ENCODE measurements at places on chromosomes 6 and 20.
A peak's percentile ranks its signal among the peaks of the same experiment; 100 is the strongest.

GRCh38 chr6:11108726-11109125 lies 2.8 kb downstream of the ERVFRD-1 start:
- no peak for DNase-seq

- no peak for DNase-seq
These were observed 10.4 kb downstream of the TFAP2B start for GRCh38 chr6:50829049-50829448.

- no peak for DNase-seq
These were observed 3.2 kb downstream of the BACH2 start for GRCh38 chr6:90293319-90293953.

- DNase-seq = no peak
These were observed 58.6 kb downstream of the RPS12 start for GRCh38 chr6:132872923-132873322.

- no peak for DNase-seq
These were observed 19.1 kb downstream of the GABRR2 start for GRCh38 chr6:89295981-89296380.

DNA sequence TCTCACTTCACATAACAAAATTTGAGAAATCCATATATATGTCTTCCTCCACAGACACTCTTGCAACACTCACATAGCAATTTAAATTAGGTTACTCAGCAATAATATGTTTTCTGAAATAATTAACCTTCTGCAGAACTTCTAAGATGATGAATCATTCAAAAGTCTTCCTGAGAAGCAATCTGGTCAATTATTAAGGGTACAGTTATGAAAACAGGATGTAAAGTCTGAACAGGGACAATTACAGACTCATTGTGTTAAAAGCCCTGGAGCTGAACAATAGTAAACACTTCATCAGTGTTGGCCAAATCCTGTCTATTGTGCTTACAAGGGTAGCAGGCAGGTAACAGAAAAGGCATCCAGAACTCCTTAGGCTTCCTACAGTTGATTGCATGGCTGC lies 75.4 kb downstream of the FILIP1 start:
- no peak for DNase-seq

DNA sequence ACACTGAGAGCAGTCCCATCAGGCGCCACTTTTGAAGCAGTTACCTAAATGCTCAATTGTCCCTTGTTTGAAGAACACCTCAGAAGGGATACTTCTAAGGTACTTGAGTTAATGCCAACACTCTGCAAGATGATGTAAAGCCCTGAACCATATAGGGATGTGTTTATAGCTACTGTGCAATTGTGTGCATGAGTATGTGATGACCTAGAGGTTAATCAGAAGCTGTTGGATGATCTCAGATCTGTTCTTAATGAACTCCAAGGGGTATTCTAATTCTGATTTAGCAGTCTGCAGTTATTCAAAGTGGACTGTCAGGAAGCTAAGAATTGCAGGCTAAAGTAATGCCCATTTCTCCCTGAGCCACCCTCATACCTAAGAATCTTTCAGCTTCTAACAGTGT lies 158.3 kb downstream of the TMEM242 start:
- DNase-seq = no peak

DNA sequence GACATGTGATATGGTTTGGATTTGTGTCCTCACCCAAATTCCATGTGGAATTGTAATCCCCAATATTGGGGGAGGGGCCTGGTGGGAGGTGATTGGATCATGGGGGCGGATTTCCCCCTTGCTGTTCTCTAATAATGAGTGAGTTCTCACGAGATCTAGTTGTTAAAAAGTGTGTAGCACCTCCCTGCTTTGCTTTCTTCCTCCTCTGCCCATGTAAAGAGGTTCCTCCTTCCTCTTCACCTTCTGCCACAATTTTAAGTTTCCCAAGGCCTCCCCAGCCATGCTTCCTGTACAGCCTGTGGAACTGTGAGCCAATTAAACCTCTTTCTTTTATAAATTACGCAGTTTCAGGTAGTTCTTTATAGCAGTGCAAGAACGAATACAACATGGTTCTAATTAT lies 2.1 kb upstream of the ZNF451 start:
- DNase-seq = no peak

DNA sequence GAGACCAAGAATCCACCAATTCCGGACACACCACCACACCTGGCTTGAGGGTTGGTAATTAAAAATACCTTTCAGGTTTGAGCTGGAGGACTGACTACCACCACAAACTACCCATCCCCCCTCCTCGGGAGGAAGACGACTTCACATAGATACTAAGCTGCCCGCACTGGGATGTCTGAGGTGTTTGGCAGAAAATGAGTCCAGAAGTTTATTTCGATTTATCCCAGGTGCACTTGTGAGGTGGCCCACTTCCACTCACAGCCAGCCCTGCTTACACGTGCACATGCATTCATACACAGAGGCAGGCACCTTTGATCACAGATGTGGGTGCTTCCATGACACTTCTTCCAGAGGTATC lies 187.1 kb downstream of the ID4 start:
- no peak for DNase-seq

DNA sequence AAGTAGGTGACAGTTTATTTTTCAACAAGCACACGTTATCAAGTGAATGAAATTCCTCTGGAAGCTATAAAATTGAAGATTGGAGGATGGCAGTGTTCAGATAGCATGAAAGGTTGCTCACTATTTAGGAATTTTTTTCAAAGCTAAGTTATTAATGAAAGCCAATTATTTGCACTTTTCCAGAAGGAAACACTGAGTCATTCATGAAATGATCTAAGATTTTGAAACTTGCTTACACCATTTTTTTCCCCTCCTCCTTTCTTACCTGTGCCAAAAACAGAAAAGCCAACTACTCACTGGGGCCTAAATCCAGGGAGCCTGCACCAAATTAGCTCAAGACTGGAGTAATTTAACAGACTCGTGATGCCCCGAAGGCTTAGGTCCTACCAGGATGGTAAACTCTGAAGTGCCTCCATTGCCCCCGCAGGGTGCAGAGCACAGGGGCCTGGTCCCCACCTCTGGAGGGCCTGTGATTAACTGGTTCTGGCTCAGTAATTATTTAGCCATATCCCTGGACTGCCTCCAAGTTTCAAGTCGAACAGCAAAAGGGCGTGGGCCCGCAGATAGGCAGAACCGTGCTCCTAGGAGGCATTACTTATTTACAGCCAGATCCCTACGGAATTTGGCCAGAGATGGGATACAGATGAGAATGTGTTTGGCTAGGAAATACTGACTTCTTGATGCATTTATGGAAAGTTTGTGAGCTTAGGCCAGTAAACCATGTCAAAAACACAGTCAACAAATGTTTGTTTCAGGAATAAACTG lies 28.0 kb upstream of the ZNF217 start:
- no peak for DNase-seq

DNA sequence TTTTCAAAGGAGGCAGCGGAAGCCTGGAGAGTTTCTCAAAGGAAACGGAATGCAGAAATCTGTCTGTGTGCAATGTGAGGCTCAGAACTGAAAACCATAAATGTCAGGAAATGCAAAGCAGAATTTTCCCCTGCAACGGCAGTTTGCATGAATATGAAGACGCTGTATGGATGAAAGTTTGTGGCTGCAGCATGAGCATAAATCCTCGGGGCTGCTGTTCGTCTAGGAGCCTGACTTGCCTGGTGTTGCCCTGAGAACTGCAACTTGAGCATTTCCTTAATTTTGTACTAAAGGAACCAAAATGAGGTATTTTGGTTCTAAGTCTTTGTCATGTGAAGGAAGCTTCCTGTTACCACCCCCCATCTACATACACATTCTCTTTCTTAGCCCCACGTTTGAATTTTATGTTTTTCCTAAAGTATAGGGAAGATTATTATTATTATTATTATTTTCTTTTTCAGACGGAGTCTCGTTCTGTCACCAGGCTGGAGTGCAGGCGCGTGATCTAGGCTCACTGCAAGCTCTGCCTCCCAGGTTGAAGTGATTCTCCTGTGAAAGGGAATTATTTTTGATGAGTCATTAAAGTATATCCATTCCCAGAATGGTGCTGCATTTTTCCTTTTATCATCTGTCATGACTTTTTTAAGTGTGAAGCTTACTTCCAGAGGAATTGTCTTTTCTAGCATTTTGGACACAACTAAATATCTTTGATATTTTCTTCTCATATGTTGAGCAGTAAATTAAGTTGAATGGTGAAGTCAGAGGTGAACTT lies 33.1 kb downstream of the MTHFD1L start:
- DNase-seq = no peak

DNA sequence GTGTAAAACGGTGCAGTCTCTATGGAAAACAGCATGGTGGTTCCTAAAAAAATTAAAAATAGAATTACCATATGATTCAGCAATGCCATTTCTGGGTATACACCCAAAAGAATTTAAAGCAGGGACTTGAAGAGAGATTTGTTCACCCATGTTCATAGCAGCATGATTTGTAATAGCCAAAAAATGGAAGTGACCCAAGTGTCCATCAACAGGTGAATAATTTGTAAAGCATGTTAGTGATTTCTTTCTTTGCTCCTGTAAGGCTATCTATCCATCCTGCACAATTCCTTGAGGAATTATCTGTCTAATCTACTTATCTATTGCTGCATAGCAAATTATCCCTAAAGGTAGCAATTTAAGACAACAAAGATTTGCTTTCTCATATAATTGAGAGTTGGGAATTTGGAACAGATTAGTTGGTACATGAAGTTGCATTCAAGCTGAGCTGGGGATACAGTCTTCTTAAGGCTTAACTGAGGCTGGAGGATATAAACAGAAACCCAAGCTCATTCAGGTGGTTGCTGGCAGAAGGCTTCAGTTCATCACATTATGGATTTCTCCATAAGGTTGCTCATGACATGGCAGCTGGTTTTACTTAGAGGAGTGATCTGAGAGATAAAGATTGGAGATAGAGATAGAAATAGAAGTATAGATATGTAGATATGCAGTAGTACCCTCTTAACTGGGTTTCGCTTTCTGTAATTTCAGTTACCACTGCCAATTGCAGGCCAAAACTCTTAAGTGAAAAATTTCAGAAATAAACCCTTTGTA lies 62.0 kb downstream of the IL22RA2 start:
- no peak for DNase-seq

GRCh38 chr6:9766240-9766915 lies 648.5 kb downstream of the TFAP2A start:
- DNase-seq = no peak

GRCh38 chr6:127192911-127193541 lies 73.6 kb upstream of the RNF146 start:
- DNase-seq = no peak

DNA sequence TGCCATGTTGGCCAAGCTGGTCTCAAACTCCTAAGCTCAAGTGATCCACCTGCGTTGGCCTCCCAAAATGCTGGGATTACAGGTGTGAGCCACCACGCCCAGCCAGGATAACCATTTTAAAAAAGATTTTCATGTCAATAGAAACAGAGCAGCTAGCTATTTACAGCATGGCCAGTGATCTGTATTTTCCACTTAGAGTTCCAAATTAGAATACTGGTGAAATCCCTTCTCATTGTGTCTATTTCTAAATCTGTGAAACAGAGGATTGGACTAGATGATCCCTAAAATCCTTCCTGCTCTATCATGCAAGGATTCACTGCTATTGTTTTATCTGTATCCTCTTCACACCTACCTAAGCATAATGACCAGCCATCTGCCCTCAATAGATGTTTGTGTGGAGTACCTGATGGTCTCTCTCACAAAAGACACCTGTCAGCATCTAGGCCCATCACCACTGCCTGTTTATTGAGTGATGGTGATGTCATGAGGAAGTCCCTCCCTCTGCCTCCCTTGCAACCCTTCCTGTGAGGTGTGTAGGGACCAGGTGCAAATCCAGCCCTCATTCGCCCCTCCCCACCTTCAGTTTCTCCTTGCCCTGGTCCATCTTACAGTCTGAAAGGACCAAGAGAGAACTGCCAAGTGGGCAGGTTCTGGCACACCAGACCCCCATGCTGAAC lies 26.5 kb upstream of the SMIM29 start:
- no peak for DNase-seq

DNA sequence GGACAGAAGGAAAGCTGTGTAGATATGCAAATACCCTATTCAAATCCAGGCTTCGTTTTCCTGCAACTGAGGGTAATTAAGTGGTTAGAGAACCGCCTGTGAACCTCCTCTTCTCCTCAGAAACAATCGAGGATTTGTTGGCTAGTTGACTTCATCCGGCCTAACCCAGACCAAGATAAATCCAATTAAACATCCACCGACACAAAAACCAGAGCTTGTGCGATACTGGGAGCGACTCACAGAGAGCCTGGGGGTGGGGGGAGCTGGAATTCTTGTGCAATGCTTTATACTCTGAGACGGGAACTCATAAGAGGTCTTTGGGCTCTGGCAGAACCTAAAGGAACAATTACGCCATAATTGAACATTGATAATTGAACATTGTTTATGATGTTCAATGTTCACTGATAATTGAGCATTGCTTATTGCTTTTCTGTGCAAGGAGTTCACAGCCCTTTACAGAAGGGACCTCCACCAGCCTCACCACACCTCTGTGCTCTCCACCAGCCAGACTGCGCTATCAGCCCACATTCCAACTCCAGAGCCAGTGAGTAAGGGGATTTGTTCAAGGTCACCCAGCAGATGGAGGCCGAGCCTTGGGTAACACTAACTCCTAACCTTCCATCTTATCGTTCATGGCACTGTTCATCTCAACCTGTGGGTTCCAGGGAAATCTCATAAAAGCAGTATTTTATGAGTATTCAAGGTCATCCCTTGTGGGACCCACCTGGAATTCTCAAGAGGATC lies 429.6 kb upstream of the JARID2 start:
- no peak for DNase-seq

DNA sequence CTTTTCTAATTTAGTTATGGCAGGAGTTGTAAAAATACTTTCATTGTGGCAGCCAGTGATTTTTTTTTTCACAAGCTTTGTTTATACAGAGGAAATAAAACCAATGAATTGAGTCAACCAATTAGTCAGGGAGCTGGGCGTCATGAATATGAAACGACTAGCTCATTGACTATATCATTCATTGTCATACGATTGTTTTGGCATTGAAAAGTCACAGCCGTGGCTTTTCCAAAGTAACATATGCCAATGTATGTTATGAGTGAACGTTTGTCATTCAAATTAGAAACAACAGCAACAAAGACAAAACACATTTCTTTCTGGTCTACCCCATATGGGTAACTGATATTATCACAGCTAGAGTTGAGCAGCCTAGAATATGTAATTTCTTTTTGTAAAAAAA lies 810.6 kb downstream of the EPHA7 start:
- no peak for DNase-seq

DNA sequence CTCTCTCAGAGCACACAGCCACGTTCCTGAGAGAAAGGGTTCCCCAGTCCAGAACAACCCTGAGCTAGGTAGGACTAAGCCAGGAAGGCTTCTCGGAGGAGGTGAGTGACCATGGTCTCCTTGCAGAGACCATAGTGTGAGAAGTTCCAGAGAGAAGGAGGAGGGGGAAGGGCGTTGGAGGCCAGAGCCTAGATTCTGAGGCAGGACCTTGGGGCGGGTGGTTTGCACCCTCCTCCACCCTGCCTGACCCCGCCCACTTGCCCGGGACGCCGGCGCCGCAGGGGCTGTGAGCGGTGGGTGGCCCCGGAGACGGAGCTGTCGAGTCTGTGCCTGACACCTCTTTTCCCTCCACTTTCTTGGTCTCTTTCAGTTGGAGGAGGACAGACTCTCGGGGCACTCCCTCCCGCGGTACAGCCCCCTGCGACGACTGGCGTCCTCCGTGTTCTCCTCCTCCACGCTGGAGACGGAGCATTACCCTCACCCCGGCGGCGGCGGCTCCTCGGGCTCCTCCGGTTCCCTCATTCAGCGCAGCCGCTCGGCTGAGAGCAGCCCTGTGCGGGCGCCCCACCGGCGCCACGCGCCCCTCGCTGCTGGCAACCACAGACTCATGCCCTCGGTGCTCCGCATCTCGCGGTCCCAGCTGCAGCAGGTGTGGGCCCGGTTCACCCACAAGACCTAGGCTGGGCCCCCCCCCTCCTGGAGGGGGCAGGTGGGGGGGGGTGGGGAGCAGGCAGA lies 26.2 kb downstream of the TTBK1 start:
- DNase-seq = peak; percentile 15

- DNase-seq = no peak
These were observed 106.6 kb downstream of the RNASET2 start for GRCh38 chr6:166849749-166850183.

All from activated CD8-positive, alpha-beta memory T cell treated with anti-CD3 and anti-CD28 coated beads for 4 hours (primary cell).